Kidney glomerular epithelial cell (primary cell): ENCODE measurements at places on chromosomes 5 and 9.

DNA sequence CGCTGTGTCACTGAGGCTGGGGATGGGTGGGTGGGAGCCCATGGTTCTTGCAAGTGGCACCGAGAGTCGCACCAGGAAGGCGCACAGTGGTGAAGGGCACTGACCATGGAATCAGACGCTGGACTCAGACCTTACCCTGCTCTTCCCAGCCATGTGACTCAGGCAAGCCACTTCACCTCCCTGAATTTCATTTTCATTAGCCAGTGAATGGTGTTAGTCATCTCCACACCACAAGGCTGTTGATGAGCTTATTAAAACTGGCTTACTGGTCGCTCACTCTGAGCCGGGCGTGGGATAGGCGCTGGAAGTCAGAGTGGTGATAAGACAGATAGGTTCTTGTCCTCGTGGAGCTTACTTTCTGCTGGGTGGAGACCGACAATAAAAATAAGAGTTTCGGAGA, 25.1 kb downstream of the FGF18 start:
- DNase-seq, result no peak

GRCh38 chr5:11385251-11385900, 518.9 kb downstream of the CTNND2 start:
- no peak for DNase-seq

GRCh38 chr9:15244001-15244441, 63.0 kb downstream of the TTC39B start:
- DNase-seq, result peak; percentile 49

DNA sequence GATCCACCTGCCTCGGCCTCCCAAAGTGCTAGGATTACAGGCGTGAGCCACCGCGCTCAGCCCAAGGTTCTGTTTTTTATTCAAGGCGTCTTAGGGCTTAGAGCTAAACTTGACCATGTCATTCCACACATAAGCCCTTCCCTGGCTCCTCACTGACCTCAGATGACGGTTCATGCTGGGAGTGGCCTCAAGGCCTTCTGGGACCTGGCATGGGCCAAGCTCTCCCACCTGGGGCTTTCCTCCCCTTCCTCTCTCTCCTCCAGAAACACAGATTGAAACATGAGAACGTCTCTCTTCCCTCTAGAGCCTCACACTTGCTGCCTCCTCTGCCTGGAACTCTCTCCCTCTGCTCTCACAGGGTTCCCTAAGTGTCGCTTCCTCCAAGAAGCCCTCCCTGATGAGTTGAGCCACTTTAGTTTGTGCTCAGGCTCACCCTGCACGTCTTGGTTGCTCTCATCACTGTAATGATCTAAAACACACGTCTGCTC, 155.6 kb upstream of the IER5L start:
- peak; percentile 47 for DNase-seq

DNA sequence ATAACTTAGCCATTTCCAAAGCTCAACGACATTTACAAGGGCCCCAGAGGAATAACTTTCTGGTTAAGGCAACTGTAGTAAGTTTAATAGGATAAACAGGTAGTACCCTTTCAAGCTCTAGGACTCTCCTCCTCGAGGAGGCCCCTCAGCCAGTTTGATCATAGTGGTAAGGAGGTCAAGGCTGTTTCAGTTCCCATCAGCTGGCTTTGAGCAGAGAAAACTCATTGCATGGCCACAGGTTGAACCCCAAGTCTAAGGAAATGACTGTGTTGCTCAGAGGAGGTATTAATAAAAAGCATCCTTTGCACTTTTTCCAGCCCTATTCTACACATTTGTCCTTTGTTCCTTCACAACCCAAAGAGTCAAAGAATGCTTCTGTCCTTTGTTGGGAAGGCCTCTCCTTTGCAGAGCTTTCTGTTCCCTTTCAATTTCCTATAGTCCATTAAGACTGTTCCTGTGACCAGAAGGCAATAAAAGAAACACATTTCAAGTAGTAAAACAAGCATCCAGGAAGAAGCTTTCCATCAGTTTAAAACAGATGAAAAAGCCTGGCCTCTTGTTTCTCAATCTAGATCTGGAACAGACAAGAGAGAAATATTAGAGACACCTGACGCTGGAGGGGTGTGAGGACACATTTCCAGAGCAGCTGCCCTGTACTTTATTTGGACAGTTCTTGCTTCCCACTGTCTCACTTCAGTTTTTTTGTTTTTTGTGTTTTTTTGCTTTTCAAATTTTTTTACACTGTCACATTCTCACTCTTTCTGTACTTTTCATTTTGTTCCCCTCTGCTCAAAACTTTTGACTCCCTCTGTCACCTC, 54.1 kb downstream of the PRRC1 start:
- DNase-seq, result no peak

GRCh38 chr5:112275671-112276070, 143.4 kb downstream of the EPB41L4A start:
- no peak for DNase-seq

- no peak for DNase-seq
Observed at GRCh38 chr9:82526577-82526976, 536.4 kb downstream of the RASEF start.

- DNase-seq, result no peak
Observed at GRCh38 chr5:139552893-139553575, 8.1 kb upstream of the UBE2D2 start.

- DNase-seq, result peak; percentile 6
Observed at GRCh38 chr9:128091144-128091543, 23.1 kb downstream of the SLC25A25 start.

DNA sequence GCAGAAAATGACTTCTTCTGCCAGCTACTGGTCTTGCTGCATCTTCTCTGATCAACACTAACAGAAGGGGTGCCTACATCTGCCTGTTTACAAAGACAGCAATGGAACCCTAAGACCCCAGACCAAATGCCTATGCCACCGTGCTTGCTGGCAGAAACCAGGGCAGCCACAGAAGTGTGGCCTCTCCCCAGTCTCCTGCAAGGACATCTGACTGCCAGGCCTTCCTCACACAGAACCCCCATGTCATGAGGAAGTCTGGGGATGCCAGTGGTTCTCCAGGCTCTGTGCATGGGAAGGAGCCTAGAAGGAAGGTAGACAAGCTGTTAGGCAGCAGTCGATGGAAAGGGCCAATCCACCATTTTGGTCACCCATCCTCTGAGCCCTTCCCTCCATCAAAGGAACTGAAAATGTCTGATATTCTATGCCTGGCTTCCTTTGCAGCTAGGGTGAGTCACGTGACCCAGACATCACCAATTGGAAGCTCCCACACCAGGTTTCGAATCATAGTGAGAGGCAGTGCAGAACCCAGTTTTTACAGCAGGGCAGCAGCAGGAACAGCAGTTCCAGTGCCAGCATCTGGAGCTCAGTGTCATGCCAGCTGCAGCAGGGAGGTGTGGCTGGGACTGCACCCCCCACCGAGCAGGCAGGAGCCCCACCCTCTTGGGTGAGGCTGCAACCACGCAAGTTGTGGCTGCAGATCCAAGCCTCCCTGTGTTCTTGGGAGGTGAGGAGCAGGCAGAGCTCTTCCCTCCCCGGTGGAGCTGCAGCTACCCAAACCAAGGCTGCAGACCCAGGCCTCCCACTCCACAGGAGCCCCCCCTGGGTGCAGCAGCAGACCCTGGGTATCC, 123.4 kb downstream of the OLFM1 start:
- no peak for DNase-seq

DNA sequence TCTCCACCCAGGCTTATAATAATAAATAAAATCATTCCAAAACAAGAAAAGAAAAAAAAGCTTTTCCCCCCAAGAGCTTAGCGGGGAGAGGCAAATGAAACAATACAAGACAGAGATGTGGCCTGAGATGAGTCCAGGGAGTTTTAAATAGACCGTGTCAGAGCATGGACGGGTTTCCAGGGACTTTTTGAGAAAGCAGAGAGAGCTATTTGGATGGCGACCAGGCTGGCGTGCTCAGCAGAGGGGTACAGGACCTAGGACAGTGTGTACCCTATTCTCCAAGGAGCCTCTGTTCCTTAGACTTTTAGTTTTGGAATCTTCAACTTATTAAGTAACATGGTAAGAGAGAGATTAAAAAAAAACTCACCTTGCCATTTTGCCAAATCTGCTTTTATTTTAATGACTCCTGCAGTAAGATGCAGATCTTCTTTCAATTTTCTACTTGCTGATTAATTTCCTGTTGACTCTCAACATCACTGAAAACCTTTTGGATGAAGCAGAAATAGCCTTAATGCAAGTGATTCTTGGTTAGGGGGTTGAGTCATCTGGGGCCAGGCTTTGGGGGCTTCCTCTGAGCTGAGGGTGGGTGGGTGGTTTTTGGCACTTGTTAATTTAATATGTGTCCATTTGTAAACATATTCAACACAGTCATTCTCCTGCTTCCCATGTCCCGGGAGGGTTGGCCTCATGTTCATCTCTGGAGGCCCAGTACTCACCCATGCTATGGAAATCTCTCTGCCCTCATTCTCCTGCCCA, 49.6 kb upstream of the OSMR start:
- DNase-seq, result no peak

DNA sequence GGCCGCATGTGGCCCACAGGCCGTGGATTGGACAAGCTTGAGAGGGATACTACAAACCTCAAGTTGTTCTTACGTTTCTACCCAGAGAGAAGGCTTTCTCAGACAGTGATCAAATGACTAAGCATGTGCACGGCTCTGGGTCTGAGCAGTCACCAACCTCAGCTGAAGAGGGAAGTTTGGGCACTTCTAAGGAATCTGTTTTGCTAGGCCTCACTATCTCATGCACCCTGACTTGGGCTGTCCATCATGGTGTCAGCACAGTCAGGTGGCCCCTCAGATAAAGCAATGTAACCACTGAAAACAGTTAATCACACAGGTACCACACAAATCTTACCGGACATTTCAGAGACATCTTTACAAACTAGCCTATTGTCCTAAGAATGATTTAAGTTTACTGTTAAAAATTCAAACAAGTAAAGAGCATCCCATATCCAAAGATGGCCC, 24.6 kb downstream of the CSF2 start:
- peak; percentile 14 for DNase-seq

- no peak for DNase-seq
Observed at GRCh38 chr9:32384002-32384363, 460 bp upstream of the ACO1 start.

- no peak for DNase-seq
Observed at GRCh38 chr9:4080921-4081895, 218.7 kb downstream of the GLIS3 start.

GRCh38 chr9:121861501-121862180, 210.2 kb downstream of the DAB2IP start:
- DNase-seq, result no peak

DNA sequence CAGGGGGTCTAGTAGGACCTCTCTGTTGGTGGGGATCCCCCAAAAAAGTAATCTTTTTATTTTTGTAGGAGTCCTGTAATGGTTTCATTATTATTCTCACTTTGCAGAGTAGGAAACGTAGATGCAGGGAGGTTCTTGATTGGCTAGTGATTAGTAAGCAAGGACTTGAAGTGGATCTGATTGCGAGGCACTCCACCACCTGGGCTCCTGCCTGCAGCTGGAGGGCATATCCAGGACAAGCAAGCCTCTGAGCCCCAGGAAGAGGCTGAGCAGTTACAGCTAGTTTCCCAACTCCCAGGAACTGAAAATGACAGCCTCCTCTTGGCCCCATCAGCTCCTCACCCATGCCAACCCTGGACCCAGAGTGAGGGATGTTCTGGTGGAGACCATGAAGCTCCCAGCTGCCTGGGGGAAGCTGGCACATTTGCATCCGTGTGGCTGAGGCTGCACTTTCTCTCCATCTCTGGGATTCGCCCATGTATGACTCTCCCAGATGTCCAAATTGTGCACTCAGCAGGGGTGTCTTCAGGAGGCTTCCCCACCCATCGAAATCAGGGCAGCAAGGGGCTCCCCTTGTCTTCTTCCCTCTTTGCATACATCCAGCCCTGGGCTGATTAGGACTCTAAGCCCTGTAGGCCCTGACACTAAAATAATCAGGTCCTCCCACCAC, 10.2 kb downstream of the KCNIP1 start:
- no peak for DNase-seq
